Stimulated activated CD8-positive, alpha-beta memory T cell treated with anti-CD3 and anti-CD28 coated beads, Interleukin-12 subunit alpha, Interleukin-12 subunit beta, amount 100 ng/mL, for 1 hour (primary cell): ENCODE measurements at places on chromosomes 11 and 22.

DNA sequence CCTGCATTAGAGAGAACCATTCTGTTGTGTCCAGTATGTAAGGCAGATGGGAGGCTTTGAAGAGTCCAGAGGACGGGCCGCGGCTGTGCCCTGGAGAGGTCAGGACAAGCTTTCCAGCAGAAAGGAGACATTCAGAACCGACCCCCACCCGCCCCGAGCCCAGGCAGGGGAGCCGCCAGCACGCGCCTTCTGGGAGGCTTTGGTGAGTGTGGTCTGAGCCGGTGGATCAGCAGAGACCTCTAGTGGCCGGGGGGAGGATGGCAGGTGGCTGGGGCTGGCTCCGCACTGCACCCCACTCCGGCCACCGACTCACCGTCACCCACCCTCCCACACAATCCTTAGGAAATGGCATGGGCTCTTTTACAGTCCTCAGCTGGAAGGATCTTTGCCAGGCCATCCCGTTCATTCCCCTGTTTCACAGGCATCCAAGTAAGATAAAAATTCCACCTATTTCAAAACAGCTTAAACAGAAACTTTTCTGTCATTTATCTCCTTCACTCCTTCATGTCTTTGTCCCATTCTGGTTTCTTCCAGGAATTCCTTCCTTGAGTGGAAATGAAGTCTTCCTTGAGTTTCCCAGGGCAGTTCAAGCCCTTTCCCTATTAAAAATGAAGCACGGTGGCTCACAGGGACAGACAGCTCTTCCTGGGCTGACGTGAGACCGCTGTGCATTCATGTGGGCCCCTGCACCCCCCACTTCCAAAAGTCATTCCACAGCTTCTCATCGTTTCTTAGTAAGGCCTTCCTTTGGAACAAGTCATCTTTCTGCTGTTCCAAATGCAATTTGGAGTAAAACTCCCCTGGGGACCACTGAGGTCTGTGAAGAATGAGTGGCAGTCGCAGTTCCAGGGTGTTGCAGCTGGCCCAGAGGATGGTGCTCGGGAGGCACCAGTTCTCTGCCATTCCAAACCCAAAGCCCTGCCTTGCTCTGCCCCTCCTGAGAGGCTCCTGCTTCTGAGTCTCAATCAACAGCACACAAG lies 91.0 kb downstream of the FEZ1 start:
- peak; percentile 47 for DNase-seq

- DNase-seq = no peak
Observed at GRCh38 chr11:47366020-47366490, 12.3 kb downstream of the SPI1 start.

- DNase-seq = no peak
Observed at GRCh38 chr22:35538801-35539321, 1.8 kb upstream of the RASD2 start.

DNA sequence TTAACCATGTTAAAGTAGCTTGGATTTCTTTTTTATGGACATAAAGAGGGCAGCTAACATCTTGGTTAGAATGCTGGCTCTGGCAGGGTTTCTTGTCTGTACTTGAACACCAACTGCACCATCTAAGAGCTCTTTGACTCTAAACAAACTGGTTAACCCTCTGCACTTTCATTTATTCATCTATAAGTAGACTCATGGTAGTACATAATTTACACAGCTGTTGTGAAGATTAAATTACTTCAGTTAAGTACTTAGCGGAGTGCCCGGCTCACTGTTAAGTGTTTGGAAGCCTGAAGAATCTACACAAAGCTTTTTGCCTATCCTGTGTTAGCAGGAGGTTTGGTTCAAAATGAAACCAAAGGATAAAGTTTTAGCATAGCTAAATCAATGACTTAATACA lies 846.2 kb upstream of the API5 start:
- no peak for DNase-seq

DNA sequence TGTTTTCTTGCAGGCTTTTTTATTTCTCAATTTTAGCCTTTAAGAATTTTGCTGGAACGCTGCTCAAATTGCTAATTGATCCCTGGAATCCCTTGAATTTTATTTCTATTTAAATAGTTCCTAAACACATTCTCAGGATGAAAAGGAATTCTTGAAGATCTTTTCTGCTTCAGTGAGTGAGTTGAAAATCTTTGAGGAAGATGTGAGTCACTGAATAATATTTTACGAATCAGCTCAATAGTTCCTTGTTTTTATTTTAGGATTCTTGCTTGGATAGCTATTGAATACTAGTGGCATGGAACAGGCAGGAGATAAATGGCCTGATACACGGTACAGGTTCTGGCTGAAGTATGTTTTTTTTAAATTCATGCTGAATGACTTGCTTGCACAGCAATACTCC lies 194.6 kb upstream of the CCDC90B start:
- no peak for DNase-seq

DNA sequence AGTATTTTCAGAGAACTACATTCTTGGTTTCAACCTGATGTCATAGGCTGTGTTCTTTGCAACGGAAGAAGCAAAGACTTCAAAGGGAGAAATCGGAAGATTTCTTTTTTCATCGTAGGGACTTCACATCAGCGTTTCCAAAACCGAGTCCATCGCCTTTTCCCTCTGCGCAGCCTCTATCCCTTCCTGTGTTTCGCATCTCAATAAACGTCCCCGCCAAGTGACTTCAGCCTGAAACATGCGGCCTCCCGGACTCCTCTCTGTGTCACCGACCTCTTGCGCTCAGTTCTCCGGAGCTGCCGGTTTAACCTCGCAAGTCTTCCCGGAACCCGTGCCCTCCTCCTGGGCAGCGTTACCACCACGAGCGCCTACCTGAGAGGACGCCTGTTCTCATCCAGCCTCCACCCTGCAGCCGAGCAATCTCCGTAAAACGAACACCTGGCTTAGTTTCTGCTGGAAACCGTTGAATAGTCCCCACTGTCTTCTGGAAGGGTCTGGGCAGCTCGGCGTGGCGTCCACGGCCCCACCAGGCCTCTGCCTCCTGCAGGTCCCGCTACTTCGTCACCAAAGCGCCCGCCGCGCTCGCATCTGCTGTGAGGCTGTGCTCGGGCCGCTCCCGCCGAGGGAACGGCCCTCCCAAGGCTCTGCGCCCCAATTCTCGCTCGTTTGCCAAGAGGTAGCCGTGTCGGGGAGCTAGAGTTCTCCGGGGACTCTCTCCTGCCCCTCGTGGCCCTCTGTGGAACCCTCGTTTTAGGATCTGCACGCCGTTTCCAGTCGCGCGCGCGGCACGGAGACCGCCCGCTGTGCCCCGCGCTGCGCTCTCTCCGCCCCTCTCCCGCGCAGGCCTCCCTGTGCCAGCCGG lies at the start of gene GLB1L3:
Gene GLB1L3 (plus strand): TSS at position 846 of the 862 bp plus-strand sequence. CDS start 362 bp downstream, outside the sequence.
- peak; percentile 68 for DNase-seq

DNA sequence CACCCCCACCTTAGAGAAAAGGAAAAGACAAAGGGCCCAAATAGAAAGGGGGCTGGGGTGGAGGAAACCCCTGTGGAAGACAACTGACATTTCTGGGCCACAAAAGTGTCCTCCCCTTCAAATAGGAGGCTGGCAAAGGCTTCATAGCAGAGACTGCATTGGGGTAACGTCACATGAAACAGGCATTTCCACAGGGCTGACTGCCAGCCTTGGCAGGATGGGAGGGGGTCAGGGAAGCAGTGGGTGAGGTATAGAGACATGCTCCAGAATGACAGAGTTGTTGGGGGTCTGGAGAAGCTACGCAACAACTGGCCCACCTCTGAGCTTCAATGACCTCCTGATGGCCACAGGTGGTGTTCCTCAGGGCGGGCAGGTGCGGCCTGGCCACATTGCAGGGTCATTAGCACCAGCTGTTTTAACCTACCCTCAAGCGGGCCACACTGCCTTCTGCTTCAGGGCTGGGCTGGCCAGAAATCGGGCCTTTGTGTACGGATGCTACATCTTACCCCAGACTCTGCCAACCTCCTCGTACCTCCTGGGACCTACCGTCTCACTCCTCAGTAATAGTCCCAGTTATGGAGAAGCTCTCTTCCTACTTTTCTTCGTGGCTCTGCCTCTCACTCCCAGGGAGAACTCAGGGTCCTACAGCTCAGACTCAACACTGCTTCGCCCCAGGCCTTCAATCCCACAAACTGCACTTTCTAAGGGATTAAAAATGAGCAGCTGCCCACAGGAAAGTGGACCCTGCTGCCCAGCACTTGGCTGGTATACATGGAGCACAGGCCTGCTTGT lies 160.0 kb upstream of the NCAM1 start:
- no peak for DNase-seq

DNA sequence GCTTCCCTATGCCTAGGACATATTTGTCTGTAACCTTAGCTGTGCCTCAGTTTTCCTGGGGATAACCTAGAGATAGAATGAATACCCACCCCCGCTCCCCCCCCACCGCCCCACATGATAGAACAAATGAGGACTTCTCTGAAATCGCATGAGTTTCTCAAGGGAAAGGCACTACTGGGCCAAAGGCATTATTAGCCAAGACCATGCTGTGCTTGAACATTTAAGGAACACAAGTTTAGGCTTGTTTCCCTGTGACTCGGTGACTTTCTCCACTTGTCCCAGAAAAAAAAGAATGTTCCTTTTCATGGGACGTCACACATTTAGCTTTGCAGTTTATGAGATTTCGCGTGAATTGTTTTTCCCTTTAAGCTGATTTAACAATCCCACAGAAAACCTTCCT lies 51.4 kb upstream of the CRTAM start:
- no peak for DNase-seq

DNA sequence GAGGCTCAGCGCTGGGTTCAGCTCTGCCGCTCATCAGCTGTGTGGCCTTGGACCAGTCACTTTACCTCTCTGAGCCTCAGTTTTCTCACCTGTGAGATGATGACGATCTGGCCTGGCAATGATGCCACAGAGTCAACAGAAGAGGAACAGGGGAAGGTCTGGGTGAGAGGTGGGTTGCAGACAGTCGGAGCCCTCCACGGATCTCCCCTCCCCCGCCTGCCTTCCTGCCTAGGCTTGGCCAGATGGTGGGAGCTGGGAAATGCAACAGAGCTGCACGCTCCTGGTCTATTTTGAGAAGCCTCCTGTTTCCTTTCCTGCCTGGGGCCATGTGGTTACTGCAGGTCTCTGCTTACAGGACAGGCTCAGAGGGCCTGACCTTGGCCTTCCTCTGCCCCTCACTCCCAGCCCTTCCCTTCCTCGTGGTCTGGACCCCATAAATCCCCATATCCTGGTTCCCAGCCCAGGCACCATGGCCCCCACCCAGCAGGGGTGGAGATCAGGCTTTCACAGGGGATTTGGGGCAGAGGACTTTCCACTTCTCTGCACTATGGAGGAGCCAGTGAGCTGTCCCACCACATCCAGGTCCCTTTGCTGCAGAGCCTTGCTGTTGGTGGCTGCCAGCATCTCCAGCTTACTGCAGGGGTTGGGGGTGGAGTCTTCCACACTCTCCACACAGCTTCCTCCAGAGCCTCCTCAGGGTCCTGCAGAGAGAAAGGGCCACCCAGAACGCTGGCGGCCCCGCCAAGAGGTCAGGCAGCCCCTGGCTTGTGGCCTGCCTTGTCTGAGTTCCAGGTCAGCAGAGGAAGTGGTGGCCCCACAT lies 46.9 kb downstream of the C11orf96 start:
- no peak for DNase-seq

GRCh38 chr11:94770563-94771120 lies 2.5 kb downstream of the AMOTL1 start:
- no peak for DNase-seq

DNA sequence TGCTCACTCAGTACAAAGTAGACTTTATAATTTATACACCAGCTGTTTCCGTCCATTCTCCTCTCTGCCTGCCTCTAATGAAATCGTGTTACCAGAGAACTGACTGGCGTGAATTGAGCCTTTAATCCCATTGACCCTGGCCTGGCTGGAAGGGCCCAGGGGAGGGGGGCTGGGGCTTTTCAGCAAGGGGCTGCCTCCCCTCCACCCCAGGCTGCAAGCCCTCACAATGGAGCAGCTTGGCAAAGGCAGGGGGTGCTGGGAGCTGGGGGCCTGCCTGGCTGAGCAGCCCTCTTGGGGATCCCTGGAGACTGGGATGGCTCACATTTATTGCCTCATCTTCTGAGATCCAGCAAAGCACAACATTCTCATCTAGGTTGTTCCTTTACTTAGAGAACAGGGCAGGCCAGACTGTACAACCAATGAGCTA lies 25.8 kb upstream of the LMO1 start:
- no peak for DNase-seq

DNA sequence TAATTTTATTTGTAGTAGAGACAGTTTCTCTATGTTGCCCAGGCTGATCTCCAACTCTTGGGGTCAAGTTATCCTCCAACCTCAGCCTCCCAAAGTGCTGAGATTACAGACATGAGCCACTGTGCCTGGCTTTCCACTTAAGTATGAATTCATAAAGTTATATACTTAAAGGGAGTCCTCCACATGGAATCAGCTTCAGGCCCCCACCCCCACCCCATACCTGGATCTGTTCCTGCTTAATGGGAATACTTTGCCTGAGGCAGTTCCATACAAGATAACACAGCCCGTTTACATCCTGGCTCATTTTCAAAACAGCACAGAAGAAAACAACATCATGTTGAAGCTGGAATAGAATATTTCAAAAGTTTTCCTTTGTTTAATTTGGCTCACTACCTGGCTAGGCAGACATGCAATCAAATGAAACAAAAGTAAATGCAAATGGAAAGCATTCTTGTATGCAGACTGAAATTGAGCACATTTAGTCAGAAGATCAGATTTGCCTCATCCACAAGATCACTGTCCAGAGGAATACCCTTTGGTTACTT lies 82.4 kb downstream of the FAT3 start:
- DNase-seq = no peak

GRCh38 chr22:27875951-27876350 lies 43.1 kb downstream of the PITPNB start:
- no peak for DNase-seq

DNA sequence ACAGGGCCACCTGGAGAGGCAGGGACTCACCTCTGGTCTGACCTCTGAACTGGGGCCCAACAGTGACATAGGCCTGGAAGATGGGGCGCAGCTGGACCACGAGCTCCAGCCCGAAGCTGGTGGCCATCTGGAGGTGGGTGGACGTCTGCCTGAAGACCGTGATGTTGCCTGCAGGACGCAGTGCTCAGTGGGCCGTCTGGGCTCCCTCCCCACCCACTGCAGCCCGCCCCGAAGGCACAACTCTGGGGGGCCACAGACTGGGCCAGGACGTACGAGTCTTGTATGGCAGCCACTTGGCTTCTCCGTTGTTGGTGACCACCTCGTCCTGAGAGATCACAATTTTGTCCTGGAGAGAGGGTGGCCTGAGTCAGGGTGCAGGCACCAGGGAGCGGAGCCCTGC lies 7.9 kb downstream of the MUC6 start:
- no peak for DNase-seq

- DNase-seq = no peak
Observed at GRCh38 chr22:38109371-38110001, 998 bp downstream of the BAIAP2L2 start.

DNA sequence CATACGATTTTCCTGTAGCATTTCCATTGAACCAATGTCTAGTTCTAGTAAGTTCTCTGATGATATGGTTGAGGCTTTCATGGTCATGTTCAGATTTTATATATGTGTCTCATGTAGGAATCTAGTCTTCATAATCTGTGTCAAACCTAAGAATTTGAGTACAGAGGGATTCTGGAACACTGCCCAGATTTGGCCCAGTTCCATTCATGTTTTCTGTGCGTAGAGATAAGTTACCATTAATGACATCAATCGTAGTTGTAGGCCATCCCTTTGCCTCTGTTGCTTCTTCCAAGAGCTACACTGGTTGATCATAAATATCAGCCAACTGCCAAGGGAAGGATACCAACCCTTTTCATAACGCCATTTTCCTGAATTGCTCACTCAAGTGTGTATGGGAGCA lies 23.3 kb downstream of the ST3GAL4 start:
- no peak for DNase-seq

GRCh38 chr11:105000797-105001196 lies 22.2 kb downstream of the CASP5 start:
- peak; percentile 23 for DNase-seq

GRCh38 chr22:48605856-48606481 lies 1221.7 kb downstream of the BRD1 start:
- no peak for DNase-seq

- DNase-seq = no peak
Observed at GRCh38 chr11:44916331-44916730, 34.4 kb downstream of the TP53I11 start.
